A549 treated with GW870086 at 1 μM for 4 hours (cell line): ENCODE measurements at places on chromosomes 4 and X. TPM values are rescaled to one million over a fixed set of nuclear protein-coding genes. Genes with fewer than 3 reads are reported as not detected.

PTPN13 gene
- 3.3 to 4.5 TPM (median 4.0 TPM) in 5 replicates for total RNA-seq

GUCY2F gene
- not detected in 5 replicates for total RNA-seq

FAAH2 gene
- total RNA-seq, result 0.07 to 0.12 TPM (median 0.10 TPM) in 3 of 5 replicates, not detected in the others

SPANXA1 gene
- 0.28 TPM in 1 of 5 replicates, not detected in the others for total RNA-seq

SUPT20HL2 gene
- total RNA-seq, result not detected in 5 replicates

ERAS gene
- 0.20 TPM in 1 of 5 replicates, not detected in the others for total RNA-seq

CHRNA9 gene
- total RNA-seq, result 1.4 to 2.0 TPM (median 1.6 TPM) in 5 replicates

HHIP gene
- 0.47 to 1.3 TPM (median 0.78 TPM) in 5 replicates for total RNA-seq

STATH gene
- total RNA-seq, result not detected in 5 replicates

SETD7 gene
- total RNA-seq, result 33.2 to 44.4 TPM (median 40.9 TPM) in 5 replicates
